ENCODE measurements at places on chromosomes 1 and 21. TPM values are rescaled to one million over a fixed set of nuclear protein-coding genes. Genes with fewer than 3 reads are reported as not detected.
A peak's percentile ranks its signal among the peaks of the same experiment; 100 is the strongest.

GRCh38 chr1:181685211-181685610, 201.9 kb downstream of the CACNA1E start:
- no peak for ATAC-seq

- ATAC-seq, result no peak
Measured at GRCh38 chr1:76219366-76219818, 144.8 kb downstream of the ST6GALNAC3 start.

GRCh38 chr1:218656301-218657037, 311.3 kb downstream of the TGFB2 start:
- ATAC-seq, result no peak

GRCh38 chr1:152182431-152182830, 23.4 kb upstream of the RPTN start:
- peak; percentile 46 for ATAC-seq

DNA sequence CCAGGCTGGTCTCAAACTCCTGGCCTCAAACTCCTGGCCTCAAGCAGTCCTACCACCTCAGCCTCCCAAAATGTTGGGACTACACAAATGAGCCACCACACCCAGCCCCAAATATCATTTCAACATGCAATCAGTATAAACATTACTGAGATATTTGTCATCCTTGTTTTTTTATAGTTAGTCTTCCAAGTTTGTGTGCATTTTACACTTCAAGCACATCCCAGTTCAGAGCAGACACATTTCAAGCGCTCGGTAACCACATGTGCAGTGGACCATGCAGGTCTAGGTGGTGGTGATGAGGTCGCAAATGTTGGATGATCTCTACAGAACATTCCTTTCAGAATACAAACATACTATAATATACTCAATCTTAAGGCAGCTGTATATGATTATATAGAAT, 23.8 kb upstream of the APP start:
- ATAC-seq, result no peak

GRCh38 chr1:94425821-94426484, 7.8 kb downstream of the ABCD3 start:
- ATAC-seq, result no peak

DNA sequence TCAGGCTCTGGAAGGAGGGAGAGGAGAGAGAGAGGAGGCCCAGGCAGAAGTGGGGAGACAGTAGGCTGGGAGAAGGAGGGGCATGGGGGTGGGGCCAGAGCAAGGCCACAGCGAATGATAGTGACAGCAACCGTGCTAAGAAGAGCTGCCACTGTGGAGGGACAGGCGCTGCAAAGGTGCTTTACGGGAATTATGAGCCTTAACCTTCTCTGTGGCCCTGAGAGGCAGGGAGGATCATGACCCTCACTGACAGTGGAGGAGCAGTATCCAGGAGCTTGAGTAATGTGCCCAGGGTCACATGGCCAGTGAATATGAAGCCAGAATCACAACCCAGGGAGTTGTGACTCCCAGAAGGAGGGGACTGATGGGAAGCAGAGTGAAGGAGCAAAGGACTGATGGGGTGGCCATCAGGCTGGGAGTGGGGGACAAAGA, 53.4 kb upstream of the RPL11 start:
- ATAC-seq, result no peak

- ATAC-seq, result no peak
Measured at GRCh38 chr21:38282921-38283320, 26.1 kb downstream of the KCNJ15 start.

DNA sequence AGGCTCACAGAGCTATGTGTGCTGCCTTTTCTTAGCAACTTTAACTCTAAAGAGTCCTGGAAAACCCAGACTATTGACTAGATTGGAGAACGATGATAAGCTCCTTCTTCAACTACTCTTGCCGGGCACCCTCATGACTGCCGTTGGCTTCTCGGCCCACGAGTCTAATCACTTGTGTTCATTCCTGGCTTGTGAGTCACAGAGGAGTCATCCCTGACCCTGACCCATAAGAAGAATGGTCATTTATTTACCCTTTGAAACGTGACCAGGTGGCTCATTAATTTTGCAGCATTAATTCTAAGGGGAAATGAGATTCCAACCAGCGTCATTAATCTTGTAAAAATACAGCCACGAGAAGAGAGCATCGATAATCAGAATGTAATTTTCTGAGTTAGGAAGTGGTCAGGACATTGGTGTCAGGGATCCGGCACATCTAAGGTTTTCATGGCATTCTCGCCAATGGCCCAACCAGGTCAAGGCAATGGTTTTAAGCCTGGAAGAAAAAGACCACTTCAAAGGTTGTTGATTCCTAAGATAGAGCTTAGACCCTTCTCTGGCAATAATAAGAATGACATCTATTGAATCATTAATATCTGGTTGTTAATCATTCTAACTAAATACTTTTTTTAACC, 183.6 kb upstream of the RUNX1 start:
- no peak for ATAC-seq

The LRRC47 gene
- total RNA-seq, result 38.6 TPM

The LYPD8 gene
- total RNA-seq, result not detected

Measured in esophagus mucosa (tissue), 1 donor.